ENCODE measurements at places on chromosomes 7 and 10.

DNA sequence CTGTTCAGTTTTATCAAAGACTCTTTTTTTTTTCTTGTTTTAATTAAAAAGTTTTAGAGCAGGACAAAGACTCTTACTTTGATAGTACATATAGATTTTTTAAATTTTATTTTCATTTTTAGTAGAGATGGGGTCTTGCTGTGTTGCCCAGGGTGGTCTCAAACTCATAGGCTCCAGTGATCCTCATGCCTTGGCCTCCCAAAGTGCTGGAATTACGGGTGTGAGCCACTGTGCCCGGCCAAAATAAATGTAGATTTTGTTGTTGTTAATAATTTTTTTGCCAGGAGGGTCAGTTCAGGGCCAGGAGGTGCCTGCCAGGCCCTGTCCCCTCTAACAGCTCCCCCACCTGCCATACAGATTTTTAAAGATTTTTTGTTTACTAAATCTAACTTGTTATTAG lies 17.0 kb downstream of the DENND10 start:
- no peak for DNase-seq

GRCh38 chr7:44971902-44972441 lies 6.8 kb downstream of the MYO1G start:
- no peak for DNase-seq

- DNase-seq = no peak
Measured at GRCh38 chr10:96453856-96454583, 59.7 kb downstream of the TLL2 start.

DNA sequence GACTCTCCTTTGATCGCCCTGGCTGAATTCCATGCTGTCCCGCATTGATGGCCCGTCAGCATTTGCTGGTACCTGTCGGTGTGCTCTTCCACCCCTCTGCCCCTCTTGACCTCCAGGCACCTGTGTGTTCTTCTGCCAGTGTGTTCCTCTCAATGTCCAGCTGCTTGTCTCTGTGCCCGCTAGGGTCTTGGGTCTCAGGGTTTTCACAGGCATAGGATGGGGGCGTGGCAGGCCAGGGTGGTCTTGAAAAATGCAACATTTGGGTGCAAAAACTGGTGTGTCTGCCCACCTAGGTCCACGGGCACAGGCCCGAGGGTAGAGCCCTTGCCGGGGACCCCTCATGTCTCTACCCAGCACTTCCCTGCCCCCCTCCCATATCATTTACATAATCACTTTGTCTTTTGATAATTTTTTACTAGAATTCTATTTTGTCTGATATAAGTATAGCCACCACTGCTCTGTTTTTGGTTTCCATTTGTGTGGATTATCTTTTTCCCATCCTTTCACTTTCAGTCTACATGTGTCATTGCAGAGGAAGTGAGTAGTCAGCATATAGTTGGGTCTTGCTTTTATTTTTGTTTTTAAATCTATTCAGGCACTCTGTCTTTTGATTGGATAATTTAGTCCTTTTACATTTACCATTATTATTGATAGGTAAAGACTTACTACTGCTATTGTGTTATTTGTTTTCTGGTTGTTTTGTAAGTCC lies 46.6 kb upstream of the ADRA2A start:
- DNase-seq = no peak

GRCh38 chr7:105748701-105749100 lies 127.7 kb downstream of the ATXN7L1 start:
- no peak for DNase-seq

All from fibroblast of skin of right quadriceps (primary cell).